ENCODE measurements at places on chromosomes 3 and 15. TPM values are rescaled to one million over a fixed set of nuclear protein-coding genes. Genes with fewer than 3 reads are reported as not detected.

The ZPLD1 gene
- not detected for total RNA-seq

The ARID3B gene
- total RNA-seq: 29.5 TPM

The IRAK2 gene
- 4.7 TPM for total RNA-seq

The SNX22 gene
- 0.19 TPM for total RNA-seq

The ANP32A gene
- total RNA-seq: 86.1 TPM

The NR2C2 gene
- total RNA-seq: 55.7 TPM

The ZNF80 gene
- 0.61 TPM for total RNA-seq

The ATP2B2 gene
- total RNA-seq: not detected

The CPNE9 gene
- total RNA-seq: 0.16 TPM

The COMMD4 gene
- 23.4 TPM for total RNA-seq

The RYR3 gene
- total RNA-seq: not detected

The BBX gene
- total RNA-seq: 73.5 TPM

The MYZAP gene
- total RNA-seq: 1.3 TPM

The CCR9 gene
- 0.61 TPM for total RNA-seq

The TERB2 gene
- total RNA-seq: not detected

The UBE3A gene
- 143 TPM for total RNA-seq

The TF gene
- total RNA-seq: 0.28 TPM

The CCDC54 gene
- not detected for total RNA-seq

The C3orf49 gene
- total RNA-seq: not detected

The PLAAT1 gene
- total RNA-seq: not detected

The EIF4A2 gene
- 650 TPM for total RNA-seq

The CCK gene
- not detected for total RNA-seq

The TPRG1 gene
- total RNA-seq: 3.7 TPM

The DUOX1 gene
- total RNA-seq: not detected

The GPR149 gene
- not detected for total RNA-seq

The CADPS gene
- total RNA-seq: not detected

The SNTN gene
- not detected for total RNA-seq

The ATP8B4 gene
- total RNA-seq: 5.0 TPM

The COL7A1 gene
- 1.2 TPM for total RNA-seq

The ZNF445 gene
- total RNA-seq: 37.6 TPM

The PHLDB2 gene
- 0.38 TPM for total RNA-seq

The BNIP2 gene
- 87.0 TPM for total RNA-seq

The SLC15A2 gene
- 3.8 TPM for total RNA-seq

The IMPG2 gene
- total RNA-seq: 0.47 TPM

The AGTR1 gene
- total RNA-seq: not detected

The SCAANT1 gene
- total RNA-seq: not detected

The XYLB gene
- 2.1 TPM for total RNA-seq

The SEMA7A gene
- 14.1 TPM for total RNA-seq

The DNAJB8 gene
- total RNA-seq: not detected

The CAMK2N2 gene
- not detected for total RNA-seq

The TMEM212 gene
- total RNA-seq: not detected

The SMCO1 gene
- total RNA-seq: not detected

The MRPS11 gene
- total RNA-seq: 18.1 TPM

The GNB4 gene
- 2.1 TPM for total RNA-seq

The P2RY1 gene
- 0.08 TPM for total RNA-seq

The FMN1 gene
- 0.57 TPM for total RNA-seq

The ARHGEF26 gene
- 0.08 TPM for total RNA-seq

The TPM1 gene
- total RNA-seq: 7.3 TPM

The CAND2 gene
- 1.9 TPM for total RNA-seq

The C3orf62 gene
- 14.5 TPM for total RNA-seq

The C3orf80 gene
- total RNA-seq: 0.19 TPM

The BCL2A1 gene
- 29.9 TPM for total RNA-seq

The STX19 gene
- total RNA-seq: not detected

The ARRDC4 gene
- total RNA-seq: 5.8 TPM

The PPM1L gene
- 5.3 TPM for total RNA-seq

The ALPK3 gene
- total RNA-seq: 0.30 TPM

The MUC20 gene
- total RNA-seq: 6.7 TPM

The PAK6 gene
- total RNA-seq: not detected
